ENCODE measurements at places on chromosomes 4 and X. TPM values are rescaled to one million over a fixed set of nuclear protein-coding genes. Genes with fewer than 3 reads are reported as not detected.
A peak's percentile ranks its signal among the peaks of the same experiment; 100 is the strongest.

The SLC34A2 gene
- not detected for total RNA-seq

The CRMP1 gene
- total RNA-seq = under 0.01 TPM

The ERCC6L gene
- 0.59 TPM for total RNA-seq

The KCNE5 gene
- total RNA-seq = 0.36 TPM

The EDA2R gene
- total RNA-seq = 13.4 TPM

The OTUD5 gene
- 31.2 TPM for total RNA-seq

DNA sequence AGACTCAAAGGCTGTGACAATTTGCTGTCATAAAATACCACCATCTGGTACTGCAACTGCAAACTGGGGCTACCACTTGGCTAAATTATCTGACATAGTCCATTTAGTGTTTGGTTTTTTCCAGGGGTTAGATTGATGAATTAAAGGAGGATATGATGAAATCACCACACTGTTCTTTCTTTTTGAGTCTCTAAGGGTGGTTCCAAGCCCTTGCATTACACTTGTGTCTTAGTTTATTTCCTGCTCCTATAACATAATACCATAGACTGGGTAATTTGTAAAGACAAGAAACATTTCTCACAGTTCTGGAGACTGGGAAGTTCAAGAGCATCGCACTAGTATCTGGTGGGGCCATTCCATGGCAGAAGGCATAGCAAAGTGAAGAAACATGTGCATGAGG, 32.0 kb upstream of the CD38 start:
- no peak for DNase-seq

GRCh38 chr4:120517966-120518365, 404.6 kb downstream of the PRDM5 start:
- peak; percentile 56 for DNase-seq

DNA sequence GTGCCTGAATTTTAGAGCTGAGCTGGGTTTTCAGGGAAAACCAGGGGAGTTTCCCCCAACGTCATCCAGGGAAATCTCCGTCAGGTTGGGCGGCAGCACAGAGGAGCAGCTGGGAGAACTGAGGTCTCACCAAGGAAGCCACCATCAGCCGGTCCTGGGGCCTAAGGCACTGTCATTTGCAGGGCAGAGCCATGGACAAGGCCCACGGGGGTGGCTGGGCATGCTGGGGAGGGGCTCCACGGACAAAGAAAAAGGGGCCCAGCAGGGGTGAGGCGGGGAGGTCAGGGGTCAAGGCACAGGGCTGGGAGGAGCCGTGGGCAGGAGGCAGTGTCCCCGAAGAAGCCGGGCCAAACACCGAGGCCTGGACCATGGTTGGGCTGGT, 109.8 kb downstream of the HMX1 start:
- peak; percentile 21 for DNase-seq

DNA sequence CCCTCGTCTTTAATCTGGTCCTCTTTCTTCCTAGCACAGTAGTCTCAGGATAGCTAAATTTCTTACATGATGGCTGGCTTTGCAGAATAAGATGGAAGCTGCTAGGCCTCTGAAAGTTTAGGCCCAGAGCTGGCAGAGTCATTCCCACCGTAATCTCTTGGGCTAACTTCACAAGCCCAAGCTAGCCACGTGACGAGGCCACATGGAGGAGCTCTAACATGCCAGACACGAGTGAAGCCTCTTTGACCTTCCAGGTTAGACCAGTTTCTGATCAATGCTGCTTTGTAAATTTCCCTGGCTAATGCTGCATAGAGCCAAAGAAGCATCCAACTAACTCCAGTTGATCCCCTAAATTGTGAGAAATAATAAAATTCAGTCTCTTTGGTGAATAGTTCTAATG, 9.5 kb upstream of the CENPE start:
- no peak for DNase-seq

GRCh38 chrX:130563476-130563875, 161.7 kb downstream of the RBMX2 start:
- DNase-seq = no peak

- DNase-seq = no peak
These were observed 291.3 kb upstream of the TRAM1L1 start for GRCh38 chr4:117376692-117377091.

GRCh38 chrX:120797188-120797851, 78.3 kb downstream of the CT47B1 start:
- DNase-seq = no peak

- no peak for DNase-seq
These were observed 1.5 kb upstream of the FATE1 start for GRCh38 chrX:151714362-151714761.

GRCh38 chr4:42673082-42673425, 16.1 kb upstream of the ATP8A1 start:
- no peak for DNase-seq

DNA sequence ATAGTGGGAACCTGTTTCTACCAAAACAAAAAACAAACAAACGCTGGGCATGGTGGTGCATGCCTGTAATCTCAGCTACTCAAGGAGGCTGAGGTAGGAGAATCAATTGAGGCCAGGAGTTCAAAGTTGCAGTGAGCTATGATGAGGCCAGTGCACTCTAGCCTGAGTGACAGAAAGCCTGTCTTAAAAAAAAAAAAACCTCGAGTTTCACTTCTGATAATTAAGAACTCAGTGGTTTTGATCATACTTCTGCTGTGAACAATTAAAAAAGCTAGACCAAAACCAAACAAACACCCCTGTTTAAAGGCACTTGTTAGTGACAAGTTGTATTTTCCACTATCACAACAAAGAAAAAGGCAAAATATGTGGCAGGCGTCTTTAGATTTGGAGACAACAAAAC, 15.0 kb upstream of the UBE2D3 start:
- DNase-seq = no peak

DNA sequence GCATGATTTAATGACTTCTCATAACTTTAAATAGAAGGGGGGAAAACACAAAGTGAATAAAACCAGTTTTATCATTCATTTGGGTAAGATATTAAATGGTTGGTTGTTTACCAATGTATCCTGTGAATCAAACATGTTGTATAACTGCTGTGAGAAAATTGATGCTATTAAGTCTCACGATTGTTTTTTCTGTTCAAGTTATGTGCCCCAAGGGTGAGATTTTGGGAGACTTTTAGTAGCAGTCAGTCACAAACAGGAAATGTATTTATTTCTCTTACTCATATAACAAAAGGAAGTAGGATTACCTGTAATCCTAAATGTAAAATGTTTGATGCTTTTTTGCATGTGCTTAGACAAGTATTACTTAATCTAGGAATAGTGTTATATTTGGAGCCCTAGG, 39.2 kb downstream of the MTHFD2L start:
- DNase-seq = no peak

- no peak for DNase-seq
These were observed 796.8 kb downstream of the ADGRL3 start for GRCh38 chr4:61996943-61997342.

DNA sequence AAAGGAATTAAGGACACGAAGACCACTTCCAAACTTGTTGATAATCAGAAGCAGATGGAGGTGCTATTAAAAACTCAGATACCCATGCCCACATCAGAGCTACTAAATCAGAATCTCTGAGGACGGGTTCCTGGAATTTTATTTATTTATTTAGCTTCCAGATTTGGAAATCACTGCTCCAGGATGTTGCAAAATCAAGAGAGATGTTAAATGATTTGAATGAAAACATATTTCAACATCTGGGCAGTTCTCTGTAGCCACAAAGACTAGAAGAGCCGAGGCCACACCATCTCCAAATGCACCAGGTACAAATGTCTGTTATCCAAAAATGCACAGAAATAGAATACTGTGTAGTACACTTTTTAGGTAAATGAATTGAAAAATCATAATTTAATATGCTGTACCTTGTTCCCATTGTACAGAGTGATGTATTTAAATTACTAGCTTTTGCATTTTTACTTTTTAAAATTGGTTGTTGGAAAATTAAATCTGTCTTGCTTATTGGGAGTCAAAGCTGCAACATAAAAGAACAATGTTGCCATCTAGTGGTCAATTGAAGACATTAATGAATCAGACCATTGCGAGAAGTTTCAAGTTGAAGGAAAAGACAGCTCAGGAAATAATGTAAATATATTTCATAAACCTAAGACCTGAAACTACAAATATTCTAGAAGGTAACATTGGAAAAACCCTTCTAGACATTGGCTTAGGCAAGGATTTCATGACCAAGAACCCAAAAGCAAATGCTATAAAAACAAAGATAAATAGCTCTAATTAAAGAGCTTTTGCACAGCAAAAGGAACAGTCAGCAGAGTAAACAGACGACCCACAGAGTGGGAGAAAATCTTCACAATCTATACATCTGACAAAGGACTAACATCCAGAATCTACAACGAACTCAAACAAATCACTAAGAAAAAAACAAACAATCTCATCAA, 151.3 kb upstream of the TTC29 start:
- no peak for DNase-seq

DNA sequence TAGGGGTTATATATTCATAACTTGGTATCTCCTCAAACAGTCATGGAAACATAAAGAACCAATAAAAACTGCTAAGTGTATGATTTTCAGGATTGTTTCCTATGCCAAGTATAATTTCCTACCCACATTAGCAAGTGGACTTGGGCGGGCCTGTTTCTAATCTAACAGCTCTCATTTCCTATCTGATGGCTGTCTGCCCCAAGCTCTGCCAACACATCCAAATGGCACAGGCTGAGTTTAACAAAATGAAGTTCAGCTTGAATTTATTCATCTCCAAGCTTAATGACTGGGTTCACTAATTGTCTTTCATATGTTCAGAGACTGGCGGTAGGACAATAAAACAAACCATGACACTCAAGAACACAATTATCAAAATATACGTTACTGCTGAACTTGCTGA, 55.5 kb upstream of the S100G start:
- DNase-seq = no peak

All from osteoblast (primary cell).